Gastroesophageal sphincter (tissue), 4 donors: ENCODE measurements at places on chromosomes 5 and 9.

DNA sequence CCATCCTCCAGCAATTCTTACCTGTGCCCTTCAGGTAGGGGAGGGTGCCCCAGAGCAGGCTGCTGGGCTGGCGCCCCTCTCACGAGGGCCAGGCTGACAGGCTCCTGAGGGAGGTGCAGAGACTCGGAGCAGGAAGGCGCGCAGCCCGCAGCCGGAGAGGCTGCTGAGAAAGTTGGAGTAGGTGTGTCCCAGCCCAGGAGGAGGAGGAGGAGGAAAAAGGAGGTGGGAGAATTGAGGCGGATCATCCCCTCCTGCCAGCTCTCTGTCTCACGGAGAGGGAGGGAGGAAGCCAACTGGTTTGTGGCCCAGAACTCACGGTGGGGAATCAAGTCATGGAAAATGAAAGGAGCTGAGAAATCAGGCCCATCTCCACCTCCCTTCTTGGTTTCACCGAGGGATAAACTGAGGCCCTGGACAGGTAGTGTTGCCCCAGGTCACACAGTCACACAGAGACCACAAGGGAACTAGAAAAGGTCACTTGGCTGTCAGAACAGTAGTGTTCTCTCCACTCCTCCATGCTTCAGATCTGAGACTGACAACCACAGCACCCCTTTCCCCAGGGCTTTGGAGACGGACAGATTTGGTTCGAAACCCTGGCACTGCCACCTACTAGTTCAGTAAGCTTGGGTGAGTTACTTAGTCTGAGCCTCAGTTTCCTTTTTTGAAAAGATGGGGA is at the start of gene FAT2:
TSS of gene FAT2 (minus strand) at position 188 of the 676 bp plus-strand sequence. CDS start 22,400 bp downstream, outside the sequence.
- ATAC-seq = no peak

DNA sequence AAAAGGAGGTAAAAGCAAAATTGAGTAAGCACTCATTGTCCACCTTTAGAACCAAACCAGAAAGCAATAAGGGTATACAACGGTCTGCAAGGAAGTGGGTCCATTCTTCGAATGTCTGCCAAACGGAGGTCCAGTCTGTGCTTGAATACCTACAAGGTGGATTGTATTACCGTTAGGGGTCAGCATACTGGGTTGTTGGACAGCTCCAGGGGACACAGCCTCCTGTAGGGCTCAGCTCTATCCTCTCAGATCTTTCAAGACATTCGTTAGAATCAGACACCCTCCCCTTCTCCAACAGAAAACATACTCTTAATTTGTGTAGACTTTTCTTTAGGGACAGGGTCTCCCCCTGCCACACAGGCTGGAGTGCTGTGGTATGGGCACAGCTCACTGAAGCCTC is 5.5 kb downstream of the ASTN2 start:
- no peak for ATAC-seq

GRCh38 chr5:139387611-139388197 is 2.0 kb downstream of the MZB1 start:
- ATAC-seq = no peak

DNA sequence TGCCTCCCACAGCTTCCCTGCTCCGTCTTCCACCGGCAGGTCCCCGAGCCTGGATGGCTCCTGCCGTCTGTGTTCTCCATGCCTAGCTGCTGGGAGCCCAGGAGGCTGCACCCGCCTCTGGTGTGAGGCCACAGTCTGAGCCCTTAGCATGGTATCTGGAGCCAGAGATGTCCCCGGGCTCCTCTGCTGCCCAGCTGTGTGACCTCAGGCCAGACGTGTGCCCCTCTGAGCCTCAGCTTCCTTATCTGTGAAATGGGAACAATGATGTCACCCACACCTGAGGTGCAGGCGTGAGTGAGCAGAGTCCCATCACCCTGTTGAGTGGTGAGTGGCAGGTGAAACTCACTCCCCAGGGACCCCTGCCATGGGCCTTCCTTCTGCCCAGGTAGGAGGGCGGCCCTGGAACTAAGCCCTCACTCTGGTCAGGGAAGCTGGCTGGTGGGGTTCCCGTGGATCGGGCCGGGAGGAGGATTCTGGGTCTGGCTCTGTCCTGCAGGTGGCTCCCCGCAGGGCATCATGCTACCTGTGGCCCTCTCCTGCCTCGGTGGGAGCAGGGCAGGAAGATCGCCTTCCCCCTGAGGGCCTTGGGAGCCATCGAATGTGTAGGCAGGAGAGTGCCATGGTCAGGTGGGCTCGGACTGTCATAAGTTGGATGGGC is 239.0 kb downstream of the PBX3 start:
- ATAC-seq = no peak

DNA sequence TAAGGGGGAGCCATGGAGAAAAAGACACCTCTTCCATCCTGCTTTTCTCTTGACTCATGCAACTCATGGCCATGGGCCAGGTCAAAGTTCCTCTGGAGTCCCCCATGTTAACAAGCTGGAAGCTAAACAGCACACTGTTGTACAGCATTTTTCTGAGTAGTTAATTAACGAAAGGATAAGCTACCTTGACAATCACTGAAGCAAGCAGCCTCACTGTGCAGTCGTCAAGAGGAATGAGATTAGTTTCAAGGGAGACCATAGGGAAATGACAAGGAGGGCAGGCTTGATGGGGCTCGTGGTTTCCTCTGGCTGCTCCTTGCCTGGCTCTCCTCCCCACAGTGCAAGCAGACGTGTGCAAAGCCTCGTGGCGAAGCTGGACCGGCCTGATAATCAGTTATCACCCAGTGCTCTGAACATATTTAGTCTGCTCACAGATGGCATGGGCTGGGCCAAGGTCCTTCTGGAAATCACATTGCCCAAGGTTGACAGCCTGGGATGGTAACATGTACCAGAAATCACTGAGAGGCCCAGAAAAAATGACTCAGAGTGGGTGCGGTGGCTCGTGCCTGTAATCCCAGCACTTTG is 209.5 kb downstream of the SLIT3 start:
- ATAC-seq = no peak

DNA sequence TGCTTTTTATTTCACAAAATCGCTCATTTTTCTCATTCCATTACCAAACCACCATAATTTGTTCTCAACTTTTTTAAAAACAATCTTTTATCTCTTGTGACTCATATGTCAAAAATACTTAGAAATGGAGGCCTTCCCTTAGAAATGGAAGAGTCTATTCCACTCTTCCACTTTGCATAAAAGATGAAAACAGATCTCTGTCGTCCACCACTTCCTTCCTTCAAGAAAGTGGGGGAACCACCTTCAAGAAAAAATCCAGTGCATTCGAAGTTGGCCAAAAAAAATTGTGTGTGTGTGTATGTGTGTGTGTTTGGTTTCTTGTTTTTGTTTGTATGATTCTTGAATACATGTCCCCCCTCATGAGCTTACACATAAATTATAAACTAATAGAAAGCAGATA is 628.8 kb upstream of the DMAC1 start:
- ATAC-seq = no peak

DNA sequence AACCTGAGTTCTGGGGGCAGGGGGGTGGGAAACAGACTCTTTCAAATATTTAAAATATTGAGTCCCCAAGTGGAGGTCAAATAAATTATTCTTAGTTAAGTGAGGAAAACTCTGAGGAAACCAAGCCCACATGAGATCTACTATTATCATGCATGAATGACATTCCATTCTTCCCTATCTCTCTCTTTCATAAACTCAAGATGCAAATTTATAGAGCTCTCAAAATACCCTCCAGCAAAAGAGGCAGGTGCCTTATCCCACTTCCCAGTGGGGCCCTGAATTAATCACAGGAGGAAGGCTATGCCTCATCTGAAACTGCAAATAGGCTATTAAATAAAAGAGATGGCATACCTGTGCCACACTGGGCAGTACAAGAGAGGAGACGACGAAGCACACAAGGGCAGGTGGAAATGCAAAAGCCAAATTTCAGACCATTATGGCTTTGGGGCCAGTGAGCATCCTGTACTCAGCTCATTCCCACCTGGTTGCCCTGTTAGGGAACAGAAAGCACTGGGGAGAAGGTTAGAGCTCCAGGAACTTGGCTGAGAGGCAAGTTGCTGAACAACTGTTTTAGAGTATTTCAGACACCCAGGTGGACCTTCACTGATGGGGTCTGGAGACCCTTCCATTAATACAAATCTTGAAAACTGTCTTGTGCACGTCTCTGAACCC is 102.2 kb upstream of the EQTN start:
- no peak for ATAC-seq

- no peak for ATAC-seq
Measured at GRCh38 chr9:89778100-89779090, 173.6 kb downstream of the GADD45G start.

- no peak for ATAC-seq
Measured at GRCh38 chr5:167902298-167902697, 389.1 kb upstream of the WWC1 start.

- peak; percentile 20 for ATAC-seq
Measured at GRCh38 chr5:157502143-157502647, 42.2 kb downstream of the NIPAL4 start.

- no peak for ATAC-seq
Measured at GRCh38 chr5:180491496-180491895, 2.7 kb upstream of the CNOT6 start.

DNA sequence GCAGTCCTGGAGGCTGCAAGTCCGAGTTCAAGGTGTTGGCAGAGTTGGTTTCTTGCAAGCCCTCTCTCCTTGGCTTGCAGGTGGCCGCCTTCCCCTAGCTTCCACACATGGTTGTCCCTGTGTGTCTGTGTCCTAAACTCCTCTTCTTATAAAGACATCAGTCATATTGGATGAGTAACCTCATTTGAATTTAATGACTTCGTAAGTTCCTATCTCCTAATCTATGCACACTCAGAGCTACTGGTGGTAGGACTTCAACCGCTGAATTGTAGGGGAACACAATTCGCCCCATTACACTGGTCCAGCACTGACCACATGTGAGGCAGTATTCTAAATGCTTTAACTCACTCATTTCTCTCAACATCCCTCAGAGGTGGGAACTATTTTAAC is 25.9 kb upstream of the ADAMTS2 start:
- no peak for ATAC-seq

DNA sequence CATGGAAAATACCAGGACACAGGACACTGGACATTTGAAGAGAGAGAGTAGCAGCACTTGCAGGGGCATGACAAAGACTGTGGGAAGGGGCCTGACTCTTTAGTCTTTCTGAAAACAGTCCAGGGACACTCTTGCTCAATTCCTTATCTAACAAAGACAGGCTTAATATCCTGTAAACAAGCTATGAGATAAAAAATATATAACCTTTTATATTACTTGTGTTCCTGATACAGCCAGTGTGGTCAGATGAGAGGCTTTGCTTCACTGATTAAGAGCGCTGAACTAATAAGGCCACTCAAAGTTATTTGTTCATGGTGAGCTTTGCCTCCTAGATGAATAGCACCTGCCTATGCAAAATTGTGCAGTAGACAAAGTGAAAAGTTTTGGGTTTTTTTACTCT is 518.7 kb downstream of the LRRC70 start:
- ATAC-seq = no peak

DNA sequence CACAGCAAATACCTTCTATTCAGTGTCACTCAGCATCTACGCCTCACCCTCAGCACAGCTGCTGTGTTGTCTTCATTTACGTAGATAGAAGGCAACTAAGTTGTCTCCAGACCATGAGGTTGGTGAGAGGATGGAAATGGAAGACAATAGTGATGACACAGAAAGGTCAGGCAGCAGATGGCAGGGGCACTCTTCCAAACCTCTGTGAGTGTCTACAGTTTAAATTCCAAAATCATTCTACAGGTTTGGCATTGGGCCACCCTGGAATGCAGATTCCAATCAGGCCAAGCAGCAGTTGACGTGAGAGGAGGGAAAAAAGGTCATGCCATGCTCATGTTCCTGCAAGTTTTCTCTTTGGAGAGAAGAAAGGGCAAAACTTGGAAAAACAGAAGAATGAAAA is 68.7 kb upstream of the ADAMTSL1 start:
- no peak for ATAC-seq

- ATAC-seq = no peak
Measured at GRCh38 chr5:55021821-55022220, 2.2 kb upstream of the GZMK start.

DNA sequence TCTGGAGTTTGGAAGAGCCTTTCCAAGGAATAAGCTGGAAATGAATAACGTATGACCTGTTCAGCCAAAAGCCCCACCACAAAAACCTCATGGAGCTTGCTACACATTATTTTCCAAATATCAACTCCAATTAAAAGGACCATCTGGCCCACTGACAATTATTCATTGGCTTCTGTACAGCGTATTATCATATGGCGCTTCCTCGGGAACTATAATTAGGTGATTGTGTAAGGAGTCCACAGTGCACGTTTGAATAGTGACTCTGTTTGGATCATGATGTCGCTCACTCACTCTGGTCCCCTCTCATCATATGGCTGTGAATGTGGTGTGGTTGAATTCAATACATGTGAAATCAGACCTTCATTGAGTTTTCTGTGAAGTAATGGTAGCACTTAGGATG is 52.1 kb downstream of the GDNF start:
- no peak for ATAC-seq

DNA sequence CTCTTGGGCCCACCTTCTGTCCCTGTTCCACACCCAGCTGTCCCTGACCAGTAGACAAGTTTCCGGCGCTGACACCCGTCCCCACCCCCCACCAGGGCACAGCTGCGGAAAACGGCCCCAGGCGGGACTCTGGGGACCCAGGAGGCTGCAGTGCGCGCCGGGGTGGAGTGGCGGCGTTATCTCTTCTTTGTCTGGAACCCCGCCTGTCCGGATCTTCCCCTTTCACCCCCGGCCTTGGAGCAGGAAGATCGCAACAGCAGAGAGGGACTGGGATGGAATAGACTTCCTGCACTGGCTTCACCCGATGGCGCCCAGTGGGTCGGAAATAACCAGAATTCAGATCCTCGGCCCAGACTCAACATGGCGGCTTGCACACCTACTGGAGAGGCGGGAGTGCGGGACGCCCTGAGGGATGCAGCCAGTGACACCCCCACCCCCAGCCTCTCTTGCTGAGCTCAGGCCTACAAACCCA is 4.7 kb downstream of the PAX5 start:
- ATAC-seq = no peak

DNA sequence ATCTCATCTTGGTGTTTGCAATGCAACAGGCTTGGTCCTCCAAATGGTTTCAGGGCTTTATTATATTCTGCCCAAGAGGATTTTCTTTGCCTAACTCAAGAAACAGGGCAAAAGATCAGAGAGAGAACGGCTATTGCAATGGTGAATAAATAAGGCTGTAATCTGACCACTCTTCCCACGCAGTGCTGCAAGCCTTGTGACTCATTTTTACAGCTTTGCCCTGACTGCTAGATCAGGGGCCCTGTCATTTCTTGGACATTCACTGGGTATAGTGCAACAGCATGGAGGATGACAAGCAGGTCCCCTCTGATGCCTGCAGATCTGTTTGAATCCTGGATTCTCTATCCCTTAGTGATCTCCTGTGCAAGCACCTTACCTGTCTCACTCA is 459.1 kb downstream of the EBF1 start:
- ATAC-seq = no peak
